Stimulated activated CD4-positive, alpha-beta T cell treated with anti-CD3 and anti-CD28 coated beads, TNF-alpha, amount 100 ng/mL, for 24 hours (primary cell): ENCODE measurements at places on chromosomes 2 and 18.

- peak; percentile 43 for DNase-seq
Observed at GRCh38 chr2:110748489-110748867, 16.1 kb downstream of the ACOXL start.

DNA sequence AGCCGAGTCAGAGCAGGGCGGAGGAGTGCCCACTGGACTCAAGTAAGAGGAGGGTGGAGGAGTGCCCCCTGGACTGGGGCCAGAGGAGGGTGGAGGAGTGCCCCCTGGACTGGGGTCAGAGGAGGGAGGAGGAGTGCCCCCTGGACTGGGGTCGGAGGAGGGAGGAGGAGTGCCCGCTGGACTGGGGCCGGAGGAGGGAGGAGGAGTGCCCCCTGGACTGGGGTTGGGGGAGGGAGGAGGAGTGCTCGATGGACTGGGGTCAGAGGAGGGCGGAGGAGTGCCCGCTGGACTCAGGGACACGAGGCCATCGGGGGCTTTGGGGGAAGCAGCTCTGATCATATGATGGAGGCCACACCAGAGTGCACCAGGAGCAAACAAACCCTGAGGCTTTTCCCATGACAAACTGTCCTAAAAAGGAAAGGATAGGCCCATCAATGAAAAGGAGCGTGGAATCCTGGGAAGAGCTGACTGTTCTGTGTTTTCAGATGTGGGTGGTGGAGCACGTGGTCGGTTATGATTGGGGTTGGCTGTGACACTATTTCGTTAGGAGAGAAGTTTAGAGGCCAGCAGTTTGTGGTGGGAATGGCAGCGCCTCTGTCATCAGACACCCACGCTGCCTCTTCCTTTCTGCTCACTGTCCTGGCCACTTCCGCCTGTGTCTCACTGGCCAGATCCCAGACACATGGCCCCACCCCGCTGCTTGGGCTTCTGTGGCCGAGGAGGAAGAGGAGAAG lies 24.5 kb upstream of the HPCAL1 start:
- DNase-seq = no peak

DNA sequence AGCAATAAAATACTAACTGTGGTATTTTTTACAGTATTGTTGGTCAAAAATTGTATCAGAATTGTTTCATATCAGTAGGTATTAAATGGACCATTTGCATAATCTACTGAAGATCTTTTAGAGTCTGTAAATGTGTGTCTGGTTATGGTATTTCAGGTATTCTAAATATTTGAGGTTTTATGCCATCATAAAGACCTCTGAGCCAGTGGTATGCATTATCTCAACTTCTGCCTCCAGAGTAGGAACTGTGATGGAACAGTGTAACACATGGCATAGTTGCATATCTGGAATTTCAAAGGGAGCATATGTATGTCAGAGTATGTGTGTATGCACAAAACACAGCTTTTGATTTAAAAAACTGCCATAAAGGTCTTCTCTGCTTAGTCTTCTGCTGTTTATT lies 15.4 kb downstream of the GREB1L start:
- no peak for DNase-seq

DNA sequence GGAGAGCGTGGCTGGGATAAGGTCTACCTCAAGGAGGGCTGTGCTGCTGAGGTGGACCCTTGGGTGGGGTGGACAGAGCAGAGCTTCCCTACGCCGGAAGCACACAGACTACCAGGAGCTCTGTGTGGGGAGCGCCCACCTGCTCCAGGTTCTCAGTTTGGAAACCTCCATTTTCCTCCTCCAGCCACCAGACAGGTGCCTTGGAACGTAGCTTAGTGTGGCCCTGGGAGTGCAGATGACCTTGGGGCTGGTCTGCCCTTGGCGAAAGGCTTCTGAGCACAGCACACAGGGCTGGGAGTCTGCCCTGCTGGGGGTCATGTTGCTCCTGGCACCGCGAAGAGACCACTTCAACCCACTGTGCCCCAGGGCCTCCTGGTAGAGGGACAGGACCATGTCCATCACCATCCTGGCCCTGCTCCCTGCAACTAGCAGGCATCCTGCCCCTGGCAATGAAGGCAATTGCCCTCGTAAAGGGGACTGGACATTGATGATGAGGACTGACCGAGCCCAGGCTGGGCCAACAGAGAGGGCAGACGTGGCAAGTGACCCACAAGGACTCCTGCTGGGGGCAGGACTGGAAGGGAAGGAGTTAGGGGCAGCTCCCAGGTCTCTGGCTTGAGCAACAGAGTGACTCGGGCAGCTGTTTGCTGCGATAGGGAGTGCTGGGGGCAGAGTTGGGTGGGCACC lies 214.7 kb downstream of the CYP26B1 start:
- no peak for DNase-seq

GRCh38 chr2:207833251-207833751 lies 63.6 kb upstream of the FZD5 start:
- DNase-seq = no peak

- peak; percentile 24 for DNase-seq
Observed at GRCh38 chr2:189412330-189412953, 28.8 kb upstream of the WDR75 start.

GRCh38 chr2:19356545-19357401 lies 1.6 kb downstream of the OSR1 start:
- no peak for DNase-seq

GRCh38 chr2:239137165-239137897 lies 263.5 kb downstream of the HDAC4 start:
- no peak for DNase-seq

DNA sequence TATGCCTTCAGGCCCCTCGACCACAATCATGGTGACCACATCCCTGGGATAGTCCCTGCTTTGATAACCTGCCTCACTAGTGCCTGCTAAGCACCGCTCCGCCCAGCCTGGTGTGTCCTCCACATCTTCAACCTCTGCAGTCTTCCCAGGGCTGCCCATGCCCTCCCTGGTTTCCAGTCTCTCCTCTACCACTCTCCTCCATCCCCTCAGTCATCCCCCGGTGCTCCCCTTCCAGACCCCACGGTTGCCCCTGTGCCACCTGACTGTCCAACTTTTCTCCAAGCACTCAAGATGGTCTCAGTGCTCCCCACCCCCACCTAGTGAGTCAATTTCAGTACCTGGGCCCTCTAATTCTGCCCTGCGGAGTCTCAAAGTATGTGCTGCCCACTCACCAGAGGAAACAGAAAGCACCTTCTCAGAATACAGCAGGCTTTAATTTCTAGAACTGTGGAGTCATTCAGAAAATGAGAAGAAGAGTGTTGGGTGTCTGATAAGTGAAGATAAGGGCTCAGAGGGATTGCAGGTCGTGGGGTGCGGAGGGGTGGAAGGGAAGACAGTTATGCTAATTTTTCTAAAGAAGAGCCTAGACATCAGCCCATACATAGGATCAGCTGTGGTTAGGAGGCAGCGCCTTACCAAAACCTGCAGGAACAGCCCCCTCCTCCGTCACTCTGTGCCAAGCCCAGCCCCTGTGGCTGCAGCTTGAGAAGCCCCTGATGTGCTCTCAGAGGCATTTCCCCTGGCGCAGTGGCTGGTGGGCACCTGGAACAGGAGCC lies 53.6 kb upstream of the CAB39 start:
- peak; percentile 58 for DNase-seq

GRCh38 chr2:10243926-10244270 lies 58.8 kb upstream of the HPCAL1 start:
- DNase-seq = no peak
